ENCODE measurements at places on chromosomes 16 and 17. TPM values are rescaled to one million over a fixed set of nuclear protein-coding genes. Genes with fewer than 3 reads are reported as not detected.

KCNH6 gene
- total RNA-seq: not detected

HOXB6 gene
- total RNA-seq: 0.92 TPM

DNA sequence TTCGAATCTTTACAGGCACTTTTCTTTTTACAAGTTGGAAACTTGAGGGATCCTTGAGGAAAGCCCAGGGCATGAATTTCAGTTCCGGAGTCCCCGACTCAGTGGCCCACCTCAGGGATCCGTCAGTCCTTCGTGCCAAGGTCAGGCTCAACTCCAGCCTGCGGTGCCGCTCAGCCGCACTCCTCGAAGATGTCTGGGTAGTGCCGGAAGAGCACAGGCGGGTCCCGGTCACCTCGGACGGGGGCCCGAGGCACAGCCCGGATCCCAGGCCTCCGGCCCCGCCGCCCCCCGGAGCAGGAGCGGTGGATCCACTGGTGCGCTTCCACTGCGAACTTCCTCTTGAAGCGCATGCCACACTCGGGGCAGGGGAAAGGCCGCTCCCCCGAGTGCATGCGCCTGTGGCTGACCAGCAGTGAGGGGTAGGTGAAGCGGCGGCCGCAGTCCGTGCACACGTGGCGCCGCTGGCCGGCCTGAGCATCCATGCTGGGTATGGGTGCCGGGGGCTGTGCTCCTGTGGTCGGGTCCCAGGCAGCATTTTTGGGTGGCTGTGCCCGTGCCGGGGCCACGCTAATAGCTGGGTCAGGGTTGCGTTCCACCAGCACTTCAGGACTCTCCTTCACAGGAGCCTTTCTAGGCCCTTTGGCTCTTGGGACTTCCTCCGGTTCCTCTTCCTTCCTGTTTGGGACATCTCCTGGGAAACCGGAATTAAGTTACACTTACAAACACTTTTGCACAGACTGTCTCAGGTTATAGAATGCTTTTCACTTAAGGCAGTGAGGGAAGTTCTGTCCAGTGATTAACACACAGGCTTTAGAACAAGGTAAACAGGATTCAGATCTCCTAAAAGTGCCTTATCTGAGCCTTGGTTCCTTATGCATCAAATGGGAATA, 1.5 kb downstream of the ZNF688 start:
- no peak for DNase-seq

DNA sequence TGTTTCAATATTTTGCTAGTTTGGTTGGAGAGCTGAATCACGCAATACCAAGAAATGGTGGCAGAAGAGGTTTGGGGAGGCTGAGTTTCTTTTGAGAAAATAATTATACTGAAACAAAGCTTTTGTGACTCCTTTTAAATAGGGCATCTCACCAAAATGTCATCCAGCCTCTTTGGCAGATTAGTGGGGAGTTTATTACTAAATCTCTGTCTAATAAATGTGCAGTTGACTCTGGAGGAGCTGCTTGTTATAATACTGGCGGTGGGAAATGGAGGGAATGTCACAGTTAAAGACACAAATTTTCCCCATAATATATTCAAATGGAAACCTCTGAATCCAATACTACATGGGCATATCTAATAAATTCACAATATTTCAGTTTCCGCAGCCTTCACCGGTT, 44.7 kb downstream of the SNX11 start:
- DNase-seq: no peak

- peak; percentile 89 for DNase-seq
These were observed 122.2 kb downstream of the SMG6 start for GRCh38 chr17:2181206-2181896.

DNA sequence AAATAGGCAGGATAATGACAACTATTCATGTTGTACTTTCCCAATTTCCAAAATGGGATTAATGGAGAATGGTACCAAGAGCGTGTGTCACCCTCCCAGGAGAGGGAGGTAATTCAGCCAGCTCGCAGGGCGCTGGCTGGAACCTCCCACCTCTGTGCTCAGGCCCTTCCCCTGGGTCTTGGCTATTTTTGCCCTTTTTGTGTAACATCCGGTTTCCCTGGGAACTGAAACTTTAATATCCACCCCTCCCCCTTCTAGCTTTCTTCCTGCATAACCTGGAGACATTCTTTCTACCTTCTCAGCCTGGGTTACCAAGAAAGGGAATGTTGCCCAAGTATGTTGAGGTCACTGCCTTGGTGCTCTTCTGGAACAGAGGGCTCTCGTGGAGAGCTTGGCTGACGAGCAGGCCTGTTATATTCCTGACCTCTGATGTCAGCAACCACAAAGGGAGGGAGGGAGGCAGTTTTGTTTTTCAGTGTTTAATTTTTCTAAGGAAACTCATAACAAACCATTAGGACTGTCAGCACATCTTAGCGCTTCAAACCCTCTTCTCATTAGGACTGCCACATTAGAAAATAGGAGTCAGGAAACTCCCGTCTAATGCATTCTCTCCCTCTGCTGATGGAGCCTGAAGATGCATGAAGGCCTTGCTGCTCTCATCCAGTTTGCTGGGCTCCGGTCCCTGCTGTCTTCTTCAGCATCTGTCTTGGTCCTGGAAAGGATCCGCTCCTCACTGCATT, 25.6 kb downstream of the ITGB3 start:
- DNase-seq: no peak

GRCh38 chr17:29004081-29004692, 1.6 kb downstream of the SEZ6 start:
- no peak for DNase-seq

Measured in cardiac septum (tissue), 1 donor.